ENCODE measurements at places on chromosomes 7 and 10.
A peak's percentile ranks its signal among the peaks of the same experiment; 100 is the strongest.

DNA sequence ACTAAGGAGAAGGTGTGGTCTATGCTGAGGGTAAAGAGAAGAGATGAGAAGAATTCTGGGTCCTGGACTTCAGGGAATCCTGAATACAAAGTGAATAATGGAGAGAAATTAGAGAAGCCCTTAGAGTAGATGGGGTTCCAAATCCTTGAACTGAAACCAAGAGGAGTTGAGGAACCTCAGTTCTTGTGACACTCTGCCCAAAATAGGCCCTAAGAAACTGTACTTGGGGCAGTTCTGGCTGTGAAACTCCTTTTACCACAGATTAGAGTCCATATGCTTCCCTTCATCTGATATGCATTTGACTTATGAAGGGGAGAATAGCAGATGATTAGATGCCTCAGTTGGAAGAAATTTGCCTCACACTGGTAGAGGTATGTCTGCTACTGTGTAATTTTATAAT is 19.0 kb downstream of the TES start:
- DNase-seq: no peak

GRCh38 chr10:16741540-16741939 is 75.7 kb downstream of the RSU1 start:
- DNase-seq: no peak

DNA sequence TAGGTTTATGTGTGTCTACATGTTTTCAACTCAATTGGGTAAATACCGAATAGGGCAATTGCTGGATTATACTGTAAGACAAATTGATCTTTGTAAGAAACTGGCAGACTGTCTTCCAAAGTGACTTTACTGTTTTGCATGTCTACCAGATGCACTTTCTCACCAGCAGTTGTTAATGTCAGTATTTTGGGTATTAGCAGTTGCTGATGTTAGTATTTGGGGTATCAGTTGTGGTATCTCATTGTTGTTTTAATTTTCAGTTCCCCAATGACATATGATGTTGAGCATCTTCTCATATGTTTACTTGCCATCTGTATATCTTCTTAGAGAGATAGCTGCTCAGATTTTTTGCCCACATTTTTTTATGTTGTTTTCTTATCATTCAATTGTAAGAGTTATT is 10.6 kb downstream of the PDE6C start:
- DNase-seq: peak; percentile 26

DNA sequence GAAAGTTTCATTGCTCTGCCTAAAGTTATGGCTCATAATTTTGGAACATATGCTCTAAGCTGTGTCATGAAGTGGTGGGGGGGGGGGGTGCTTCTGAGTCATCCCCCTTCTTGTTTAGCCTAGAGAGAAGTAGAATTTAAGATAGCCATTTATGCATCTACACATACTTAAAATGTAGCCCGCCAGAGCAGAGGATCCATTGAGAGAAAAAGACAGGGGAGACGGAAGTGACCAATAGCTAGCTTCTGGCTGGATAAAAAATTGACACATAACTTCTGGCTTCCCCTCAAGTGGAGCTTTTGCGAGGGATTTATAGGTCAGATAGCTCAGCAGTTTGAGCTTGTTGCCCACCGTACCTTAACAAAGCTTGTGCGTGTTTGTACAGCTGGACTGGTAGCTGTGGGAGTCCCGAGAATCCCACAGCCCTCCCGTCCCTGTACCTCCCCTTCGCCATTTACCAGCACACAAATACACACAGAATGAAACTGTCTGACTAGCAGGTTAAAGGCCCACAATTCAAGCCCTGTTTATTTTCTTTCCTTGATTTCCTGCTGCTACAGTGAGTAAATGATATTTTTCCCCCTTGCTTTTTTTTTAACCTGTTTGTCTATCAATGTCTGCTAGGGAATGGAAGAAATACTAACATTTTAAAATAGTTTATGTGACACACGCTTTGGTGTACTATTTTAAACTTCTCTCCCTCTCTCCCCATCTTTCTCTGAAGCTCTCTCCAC is 232.6 kb upstream of the FERD3L start:
- DNase-seq: no peak

DNA sequence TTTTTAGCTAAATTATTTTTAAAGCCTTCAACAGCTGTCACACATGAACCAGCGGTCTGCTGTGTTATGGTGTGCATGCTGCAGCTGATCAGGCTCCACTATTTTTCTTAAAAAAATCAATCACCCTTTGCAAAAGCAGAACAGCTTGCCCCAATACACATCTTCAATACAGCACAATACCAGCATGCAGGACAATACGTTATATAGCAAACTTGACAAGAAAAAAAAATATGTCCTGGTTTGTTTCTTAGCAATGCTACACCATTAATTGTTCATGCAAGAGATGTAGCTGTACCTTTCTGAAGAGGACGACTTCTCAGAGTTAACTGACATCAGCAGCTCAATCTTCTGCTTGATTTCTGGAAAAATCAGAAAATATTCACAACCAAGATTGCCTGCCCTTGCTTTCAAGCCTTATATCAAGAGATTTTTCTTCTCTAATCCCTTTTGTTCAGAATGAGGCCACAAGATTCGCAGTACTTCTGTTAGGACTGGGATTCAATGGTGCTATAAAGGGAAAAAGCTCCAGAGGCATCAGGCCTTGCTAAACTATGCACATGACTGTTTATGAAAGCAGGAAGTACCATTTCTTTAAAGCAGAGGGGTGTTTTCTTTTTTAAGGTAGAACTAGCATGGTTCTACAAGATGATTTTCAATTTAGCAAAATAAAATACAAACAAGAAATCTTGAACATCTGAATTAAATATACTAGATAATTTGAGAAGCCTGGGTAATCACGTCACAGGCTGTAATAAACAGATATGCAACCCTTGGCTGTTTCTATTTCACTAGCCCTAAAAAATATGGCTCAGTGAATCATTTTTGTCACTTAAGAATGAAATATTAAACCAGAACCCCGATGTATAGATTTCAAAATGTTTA is 120.0 kb downstream of the SRPK2 start:
- peak; percentile 30 for DNase-seq

DNA sequence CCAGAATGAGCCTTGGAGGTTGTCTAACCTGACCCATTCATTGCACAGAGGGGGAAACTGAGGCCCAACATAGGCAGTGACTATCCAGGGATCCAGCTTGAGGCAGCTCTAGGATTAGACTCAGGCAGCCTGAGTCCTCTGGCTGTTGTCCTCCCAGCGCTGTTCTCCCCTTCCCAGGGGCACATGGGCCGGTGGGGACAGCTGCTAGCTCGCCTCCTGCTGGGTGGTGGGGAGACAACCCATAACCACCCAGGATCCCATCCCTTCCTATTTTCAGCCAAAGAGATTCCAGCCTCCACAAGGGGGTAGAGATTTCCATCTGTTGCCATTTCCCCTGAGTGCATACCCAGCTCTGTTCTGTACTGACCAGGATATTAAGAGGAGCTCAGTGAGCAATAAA is 145.1 kb upstream of the GPR26 start:
- no peak for DNase-seq

- DNase-seq: no peak
Measured at GRCh38 chr10:72588266-72588665, 37.6 kb downstream of the MICU1 start.

DNA sequence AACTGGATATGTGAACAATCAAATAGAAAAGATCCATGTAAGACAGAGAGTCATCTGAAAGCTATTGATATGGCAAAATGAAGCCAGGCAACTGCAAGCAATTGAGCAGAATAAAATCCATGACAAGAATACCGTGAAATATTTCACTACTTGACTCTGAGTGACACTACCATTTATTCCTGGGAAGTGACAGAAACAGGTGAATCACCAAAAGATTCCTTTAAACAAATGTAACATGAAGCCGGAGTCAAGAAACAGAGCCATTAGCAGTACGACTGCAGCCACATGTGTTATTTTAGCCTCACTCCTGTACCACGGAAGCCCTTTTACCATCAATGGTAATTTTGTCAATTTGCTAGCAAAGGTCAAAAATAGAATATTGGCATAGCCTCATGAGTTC is 197.7 kb upstream of the POT1 start:
- no peak for DNase-seq

GRCh38 chr7:4681218-4681851 is 760 bp upstream of the FOXK1 start:
- DNase-seq: no peak

DNA sequence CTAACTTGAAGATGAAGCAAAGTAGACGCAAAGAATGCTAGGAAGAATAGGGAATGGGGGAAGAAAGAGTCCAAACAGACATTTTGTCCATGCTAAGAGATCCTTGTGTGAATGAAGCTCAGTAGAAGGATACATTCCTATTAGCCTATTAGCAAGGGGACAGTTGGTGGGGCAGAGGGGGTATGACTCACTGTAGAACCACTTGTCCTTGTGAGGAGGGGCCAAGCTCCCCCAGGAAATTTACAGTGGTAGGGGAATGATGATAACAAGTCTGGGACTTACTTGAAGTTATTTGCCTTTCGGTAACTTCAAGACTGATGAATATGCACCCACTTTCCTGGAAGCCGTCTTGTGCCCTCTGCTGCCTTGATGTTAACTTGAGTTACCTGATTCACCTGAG is 17.2 kb upstream of the SYPL1 start:
- no peak for DNase-seq

DNA sequence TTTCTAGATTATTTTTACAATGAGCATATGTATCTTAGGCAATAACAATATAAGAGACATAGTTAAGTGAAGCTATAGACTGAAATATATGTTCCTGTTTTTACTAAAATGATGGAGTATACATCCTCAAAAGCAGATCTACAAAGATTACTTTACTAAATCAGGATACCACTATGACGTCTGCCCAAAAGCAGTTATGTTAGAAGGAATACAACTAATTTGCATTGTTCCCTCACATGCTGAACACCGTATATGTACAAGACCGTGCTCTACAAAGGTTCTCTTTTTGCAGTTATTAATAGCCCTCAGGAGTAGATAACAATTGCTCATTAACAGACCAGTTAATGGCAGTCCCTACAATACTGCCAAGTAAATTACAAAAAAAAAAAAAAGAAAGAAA is 137.5 kb downstream of the CD36 start:
- no peak for DNase-seq

DNA sequence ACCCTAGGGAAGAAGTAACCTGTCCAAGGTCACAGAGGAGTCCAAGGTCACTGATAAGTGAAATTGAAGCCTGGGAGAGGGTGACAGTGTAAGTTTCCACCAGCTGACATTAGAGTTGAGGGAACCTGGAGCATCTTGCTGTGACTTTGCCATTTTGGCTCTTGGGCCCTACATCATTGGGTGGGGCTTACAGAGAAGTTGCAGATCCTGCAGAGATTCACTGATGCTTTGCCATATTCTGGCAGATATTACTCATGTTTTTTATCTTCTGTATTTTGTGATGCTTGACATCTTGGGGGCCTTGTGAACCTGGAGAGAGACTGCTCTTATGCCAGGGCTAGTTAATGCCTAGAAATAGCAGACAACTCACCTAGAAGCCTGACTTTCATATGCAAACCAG is 36.5 kb downstream of the SMKR1 start:
- no peak for DNase-seq

- no peak for DNase-seq
Measured at GRCh38 chr10:99325281-99325680, 3.9 kb upstream of the CNNM1 start.

DNA sequence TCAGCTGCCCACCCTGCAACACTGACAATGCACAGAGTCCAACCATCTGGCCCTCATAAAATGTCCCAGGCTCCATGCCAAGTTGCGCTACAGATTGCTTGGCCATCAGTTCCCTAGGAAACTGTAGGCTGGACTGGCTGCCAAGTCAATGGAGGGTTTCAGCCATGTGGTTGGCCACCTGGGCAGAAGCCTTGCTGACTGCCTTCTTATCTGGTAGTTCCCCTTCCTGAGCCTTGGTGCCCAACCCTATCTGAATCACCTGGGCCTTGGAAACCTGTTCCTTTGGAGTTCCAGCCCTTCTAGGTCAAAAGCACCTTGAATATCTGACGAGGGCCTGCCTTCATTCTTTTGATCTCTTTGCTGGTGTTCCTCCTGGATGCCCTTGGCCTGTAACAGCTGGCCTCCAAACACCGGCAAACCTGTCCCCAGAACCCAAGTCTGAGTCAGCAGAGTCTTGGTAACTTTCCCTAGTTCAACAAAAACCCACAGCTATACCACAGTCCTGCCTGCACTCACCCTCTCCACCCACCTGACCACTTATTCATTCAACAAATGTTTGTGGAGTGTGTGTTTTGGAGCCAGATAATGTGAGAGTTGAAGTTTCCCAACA is 37.4 kb upstream of the KDM7A start:
- peak; percentile 65 for DNase-seq

GRCh38 chr10:89954787-89955566 is 253.6 kb downstream of the KIF20B start:
- DNase-seq: no peak

DNA sequence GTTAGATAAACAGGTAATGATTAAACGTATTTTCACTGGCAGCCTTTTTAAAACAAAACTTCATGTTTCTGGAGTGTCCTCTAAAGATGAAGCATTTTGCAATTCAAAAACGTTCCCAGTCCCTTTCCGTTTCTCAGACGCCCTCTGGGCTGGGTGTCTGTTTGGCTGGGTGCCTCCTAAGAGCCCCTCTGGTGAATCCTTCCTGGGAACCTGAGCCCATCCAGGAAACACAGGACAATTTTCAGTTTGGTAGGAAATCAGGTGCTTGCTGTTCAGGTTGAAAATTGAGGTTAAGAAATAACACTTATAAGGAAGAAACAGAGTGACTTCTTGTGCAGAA is 76.7 kb downstream of the CHN2 start:
- DNase-seq: no peak

- no peak for DNase-seq
Measured at GRCh38 chr7:80635998-80636397, 2.4 kb upstream of the CD36 start.

- no peak for DNase-seq
Measured at GRCh38 chr7:89145801-89146200, 350.3 kb upstream of the TEX47 start.

GRCh38 chr7:143892527-143893300 is 9.3 kb downstream of the TCAF1 start:
- no peak for DNase-seq

DNA sequence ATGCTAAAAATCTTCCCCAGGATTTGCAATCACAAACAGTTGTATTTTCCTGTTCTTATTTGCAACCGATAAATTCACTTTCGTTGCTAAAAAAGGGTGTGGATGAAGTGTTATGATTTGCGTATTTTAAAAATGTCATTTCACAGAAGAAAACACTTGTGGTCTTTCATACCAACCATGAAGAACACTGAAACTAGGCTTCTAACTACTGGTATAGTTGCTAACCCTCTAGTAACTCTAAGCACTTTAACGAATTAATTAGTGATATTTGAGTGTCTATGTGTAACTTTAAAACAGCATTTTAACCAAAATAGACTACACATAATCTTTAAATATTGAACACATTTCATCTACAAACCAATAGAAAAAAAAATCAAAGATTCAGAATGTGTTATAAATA is 188.1 kb upstream of the PTN start:
- DNase-seq: no peak

All from GM06990 (cell line).